ENCODE measurements at places on chromosomes 6 and 20.

DNA sequence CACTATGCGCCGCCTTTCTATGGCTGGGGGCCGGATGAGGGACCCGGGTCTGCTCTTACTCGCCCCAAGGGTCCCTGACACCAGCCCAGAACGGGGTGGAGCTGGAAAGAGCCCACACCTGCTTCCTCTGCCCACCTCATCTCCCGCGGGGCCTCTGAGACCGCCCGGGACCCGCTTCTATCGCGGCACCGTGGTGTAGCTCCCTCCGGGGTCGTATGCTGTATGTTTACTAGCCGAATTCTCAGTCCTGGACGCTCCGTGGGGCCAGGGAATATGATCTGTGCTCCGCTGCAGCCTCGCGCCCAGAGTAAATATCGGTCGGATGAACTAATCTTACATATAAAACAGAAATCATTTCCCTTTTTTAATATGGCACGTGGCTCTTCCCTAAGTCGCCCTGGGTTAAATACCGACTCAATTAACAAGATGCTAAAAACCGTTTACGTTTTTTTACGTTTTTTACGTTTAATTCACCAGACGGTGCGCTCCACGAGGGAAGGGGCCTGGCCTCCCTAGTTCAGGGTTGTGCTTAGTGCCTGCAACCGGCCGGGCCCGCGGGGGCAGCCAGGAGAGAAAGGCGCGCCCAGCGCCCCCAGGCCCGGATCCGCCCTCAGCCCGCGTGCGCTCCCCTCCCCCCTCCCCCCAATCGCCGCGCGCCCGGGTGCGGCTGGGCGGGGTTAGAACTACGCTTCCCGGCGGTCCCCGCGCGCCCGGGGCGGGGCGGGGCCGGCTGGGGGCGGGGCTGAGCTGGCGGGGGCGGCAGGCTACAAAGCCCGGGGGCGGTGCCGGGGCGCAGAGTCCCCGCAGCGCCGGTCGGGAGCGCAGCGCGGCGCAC lies at the start of gene RBM38:
TSS of gene RBM38 (plus strand) at position 793 of the 835 bp plus-strand sequence. CDS start 186 bp downstream, outside the sequence.
- DNase-seq, result peak; percentile 64

DNA sequence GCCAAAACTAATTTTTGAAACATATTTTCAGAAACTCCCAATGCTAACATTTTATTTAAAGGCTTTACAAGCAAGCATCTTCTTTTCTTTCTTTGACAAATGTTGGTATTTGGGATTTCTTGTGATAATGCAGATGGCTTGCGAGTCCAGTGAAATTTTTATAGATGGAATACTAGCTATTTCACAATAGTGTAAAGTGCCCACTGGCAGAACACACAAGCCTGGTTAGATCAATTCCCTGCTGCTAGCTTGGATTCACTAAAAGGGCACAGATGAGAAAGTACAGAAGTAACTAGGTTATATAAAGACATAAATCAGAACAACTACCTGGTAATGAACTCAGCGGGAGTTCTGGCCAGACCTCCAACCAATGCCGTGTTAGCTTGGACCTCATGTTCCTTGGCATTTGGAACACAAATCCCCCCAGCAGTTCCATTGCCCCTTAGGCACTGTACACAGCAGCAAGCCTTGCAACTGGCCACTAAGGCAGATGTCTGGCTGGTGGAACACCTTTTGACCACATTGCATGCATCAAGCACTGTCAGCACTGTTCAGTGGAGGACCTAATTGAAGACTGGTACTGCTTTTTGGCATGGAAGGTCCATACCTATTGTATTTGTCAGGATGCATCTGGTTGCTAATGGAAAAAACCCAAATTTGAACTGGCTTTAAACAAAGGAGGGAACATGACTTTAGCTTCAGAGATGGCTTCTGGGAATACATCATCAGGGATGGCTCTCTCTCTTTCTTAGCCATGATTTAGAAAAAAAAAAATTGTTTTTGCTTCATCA lies 15.6 kb upstream of the ZFP64 start:
- DNase-seq, result no peak

DNA sequence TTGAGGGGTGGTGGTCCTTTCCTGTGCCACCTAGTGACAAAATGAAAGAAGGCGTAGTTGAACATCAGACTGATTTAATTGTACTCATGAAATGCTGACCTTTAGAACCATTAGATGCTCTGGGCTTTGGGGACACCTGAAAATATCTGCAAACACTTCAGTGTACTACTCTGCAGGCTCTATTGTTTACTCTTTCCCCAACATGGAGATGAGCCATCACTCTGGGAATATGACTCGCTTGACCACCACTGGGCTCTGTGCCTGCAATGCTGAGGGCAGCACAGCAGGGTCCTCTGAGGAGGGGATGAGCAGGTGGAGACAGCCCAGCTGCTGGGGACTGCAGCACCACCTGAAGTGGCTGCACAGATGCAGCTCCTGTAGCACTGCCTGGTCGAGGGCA lies 74.8 kb upstream of the SLC24A3 start:
- no peak for DNase-seq

DNA sequence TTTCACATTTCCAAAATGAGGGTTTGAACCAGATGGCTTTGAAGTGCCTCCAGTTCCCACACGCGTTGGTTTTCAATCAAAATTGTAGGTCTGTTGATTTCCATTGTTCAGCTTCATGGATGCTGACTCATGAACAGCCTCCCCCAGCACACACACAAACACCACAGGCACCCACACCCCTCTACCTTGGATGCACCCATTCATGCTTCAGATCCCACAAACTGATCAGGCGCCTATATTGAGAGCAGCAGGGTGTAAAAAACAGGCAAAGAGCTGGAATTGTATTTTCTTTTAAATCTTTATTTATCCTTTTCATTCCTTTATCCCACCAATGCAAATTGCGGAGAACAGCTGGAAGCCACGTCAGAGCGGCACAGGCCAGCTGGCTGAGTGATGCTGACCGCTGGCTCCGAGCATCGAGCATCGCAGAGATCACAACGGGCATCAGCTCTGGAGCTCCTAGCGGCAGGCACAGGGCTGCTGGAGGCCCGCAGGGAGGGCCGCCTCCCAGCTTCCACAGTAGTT lies 29.3 kb upstream of the TBC1D7 start:
- DNase-seq, result no peak

- no peak for DNase-seq
These were observed 6.4 kb downstream of the ATXN1 start for GRCh38 chr6:16754876-16755275.

DNA sequence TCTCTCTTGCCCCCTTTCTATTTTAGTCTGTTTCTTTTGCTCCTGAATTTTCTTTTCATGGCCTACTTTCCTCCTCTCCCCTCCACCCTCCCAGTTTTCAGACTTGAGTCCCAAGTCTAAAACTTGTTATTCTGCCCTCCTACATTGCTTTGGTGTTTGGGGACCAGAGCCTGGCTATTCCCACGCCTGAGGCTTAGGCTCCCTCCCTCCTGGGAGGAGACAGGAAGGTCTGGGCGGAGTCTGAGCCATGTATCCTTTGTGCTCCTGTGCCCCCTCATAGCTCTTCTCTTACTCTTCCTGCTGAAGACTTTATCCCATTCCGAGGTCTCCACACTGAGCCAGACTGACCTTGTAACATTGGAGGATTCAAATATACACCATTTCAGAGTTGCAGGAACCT lies 69.5 kb downstream of the DAAM2 start:
- DNase-seq, result no peak

DNA sequence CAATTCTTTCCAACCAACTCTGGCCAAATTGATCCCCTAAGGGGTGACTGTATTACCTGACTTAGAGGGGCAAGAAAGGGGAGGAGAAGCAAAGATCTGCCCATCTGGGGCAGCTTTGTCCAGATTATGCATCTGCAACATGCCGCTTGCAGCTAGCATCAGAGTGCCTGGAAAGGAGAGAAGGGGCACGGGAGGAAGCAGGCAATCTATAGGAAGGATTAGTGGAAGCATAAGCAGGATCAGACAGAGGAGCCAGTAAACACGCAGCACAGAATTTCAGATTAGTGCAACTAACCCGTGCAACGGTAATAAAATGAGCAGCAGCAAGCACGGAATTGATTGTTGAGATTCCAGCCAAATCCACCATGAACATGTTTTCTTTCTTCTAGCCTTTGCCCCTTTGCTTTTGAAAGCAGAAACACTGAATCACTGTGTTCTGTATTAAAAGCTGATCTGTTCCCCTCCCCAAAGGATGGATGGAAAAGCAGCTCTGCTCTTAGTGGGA lies 643.6 kb upstream of the CHD6 start:
- no peak for DNase-seq

DNA sequence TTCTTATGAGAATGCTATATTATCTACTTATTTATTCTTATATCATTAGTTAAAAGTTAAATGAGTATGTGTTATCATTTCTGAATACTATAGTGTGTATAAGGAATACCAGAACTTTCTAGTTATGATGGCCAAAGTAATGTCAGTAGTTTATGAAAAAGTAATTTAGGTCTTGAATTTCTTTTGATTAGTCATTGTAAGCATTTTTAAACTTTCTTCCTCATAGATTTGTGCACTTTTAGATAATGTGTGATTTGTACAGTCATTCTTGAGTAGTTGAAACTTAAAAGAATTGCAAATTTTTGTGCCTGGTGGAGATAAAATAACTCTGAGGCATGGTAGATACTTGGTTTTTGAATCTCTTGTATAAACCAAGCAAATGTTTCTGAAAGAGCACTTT lies 311.3 kb downstream of the CDKAL1 start:
- no peak for DNase-seq

GRCh38 chr20:24589815-24590177 lies 120.4 kb downstream of the SYNDIG1 start:
- no peak for DNase-seq

- DNase-seq, result peak; percentile 34
These were observed 59.2 kb upstream of the FNDC1 start for GRCh38 chr6:159110013-159110412.

DNA sequence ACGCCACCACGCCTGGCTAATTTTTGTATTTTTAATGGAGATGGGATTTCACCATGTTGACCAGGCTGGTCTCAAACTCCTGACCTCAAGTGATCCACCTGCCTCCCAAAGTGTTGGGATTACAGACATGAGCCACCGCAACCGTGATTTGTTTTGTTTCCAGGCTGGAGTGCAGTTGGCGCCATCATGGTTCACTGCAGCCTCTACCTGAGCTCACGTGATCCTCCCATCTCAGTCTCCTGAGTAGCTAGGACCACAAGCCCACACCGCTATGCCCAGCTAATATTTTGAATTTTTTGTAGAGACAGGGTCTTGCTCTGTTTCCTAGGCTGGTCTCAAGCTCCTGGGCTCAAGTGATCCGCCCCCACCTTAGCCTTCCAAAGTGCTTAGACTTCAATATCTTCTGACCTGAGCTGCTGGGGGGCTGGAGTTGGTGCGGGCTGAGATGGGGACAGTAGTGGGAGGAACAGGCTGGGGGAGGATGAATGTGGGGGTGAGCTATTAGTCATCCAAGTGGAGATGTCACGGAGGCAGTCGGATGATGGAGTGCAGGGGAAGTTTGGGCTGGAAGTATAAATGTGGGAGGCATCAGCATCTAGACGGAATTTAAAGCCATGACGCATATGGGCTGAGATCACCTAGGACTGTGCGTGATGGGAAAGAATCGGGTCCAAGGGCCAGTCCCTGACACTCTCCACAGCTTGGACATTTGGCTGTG lies 23.1 kb upstream of the ZMYND8 start:
- DNase-seq, result no peak

All from naive thymus-derived CD4-positive, alpha-beta T cell (primary cell).